ENCODE measurements at places on chromosomes 5 and 9.

GRCh38 chr9:76759732-76760131, 4.5 kb upstream of the PCA3 start:
- no peak for DNase-seq

DNA sequence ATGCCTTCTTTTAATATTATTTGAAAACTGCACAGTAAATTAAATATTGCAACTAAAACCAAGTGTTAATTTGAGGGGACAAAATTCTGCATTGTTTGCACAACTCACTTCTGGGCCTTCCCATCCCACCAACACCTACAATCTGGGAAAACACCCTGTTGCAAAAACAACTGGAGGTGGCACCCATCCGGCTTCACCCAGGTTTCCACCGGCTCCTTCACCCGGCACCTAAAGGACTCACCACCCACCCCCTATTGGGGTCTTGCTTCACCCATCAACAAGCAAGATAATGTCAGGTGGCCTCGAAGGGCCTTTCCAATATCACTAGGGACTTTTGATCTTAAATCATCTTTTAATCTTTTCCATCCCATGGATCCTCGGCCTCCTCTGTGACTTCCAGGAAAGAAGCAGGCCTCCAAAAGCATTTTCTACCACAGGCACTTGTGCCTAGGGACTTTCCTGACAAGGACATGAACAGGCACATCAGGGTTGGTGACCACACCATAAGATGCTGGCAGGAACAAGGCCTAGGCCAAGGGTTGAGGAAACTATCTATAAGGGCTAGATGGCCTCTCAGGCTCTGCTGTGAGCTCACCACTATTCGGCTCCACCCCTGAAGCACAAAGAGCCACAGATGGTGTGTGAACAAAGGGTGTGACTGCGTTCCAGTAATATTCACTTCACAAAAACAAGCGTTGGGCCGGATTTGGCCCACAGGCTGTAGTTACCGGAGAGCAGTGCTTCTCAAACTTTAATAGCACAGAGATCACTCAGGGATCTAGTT, 205.1 kb downstream of the AUH start:
- no peak for DNase-seq

GRCh38 chr5:37657046-37657445, 182.8 kb downstream of the GDNF start:
- DNase-seq, result no peak

DNA sequence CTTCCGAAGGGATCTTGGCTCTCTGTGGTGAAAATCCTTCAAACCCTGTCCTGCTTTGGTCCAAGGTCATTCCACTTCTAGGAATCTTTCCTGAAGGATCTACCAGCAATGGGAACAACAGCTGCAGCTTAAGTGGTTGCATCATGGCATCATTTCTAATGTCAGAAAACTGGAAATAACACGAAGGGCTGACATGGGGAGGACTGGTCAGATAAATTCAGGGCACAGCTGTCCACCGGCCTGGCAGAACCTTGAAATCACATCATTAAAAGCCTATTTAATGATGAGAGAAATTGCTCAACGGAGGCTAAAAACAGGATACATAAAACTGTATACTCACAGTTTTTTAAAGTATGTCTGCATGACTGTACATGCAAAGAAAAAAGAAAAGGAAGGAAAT, 28.3 kb downstream of the OLFML2A start:
- no peak for DNase-seq

- DNase-seq, result no peak
Observed at GRCh38 chr5:81786991-81787390, 36.1 kb upstream of the SSBP2 start.

Data from NCI-H446 treated with DMSO at 0.1 percent for 48 hours (cell line).